Muscle of arm (tissue), 14 donors: ENCODE measurements at places on chromosomes 4 and X. TPM values are rescaled to one million over a fixed set of nuclear protein-coding genes. Genes with fewer than 3 reads are reported as not detected.
A peak's percentile ranks its signal among the peaks of the same experiment; 100 is the strongest.

GRCh38 chr4:123479944-123480343, 83.3 kb downstream of the SPRY1 start:
- no peak for DNase-seq

Gene IGFBP7
- polyA plus RNA-seq: 114 TPM

- DNase-seq: no peak
Measured at GRCh38 chrX:9738151-9738550, 27.5 kb downstream of the GPR143 start.

DNA sequence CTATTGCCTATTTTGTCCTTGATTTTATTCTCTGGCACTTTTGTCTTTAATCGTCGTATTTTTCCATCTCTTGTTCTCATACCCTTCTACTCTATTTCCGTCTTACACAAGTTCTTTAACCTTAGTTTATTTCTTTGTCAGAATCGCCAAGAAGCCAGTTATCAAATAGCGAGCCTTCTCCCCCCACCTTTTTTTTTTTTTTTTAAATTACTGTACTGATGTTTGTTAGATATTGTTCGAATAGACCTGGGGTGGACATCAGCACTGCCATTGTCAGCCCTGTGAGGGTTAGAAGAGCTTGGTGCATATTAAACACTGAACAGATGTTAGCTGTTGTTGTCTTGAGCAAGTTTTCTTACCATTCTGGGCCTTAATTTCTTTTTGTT, 1.2 kb downstream of the SPCS3 start:
- DNase-seq: no peak

Gene NPY1R
- polyA plus RNA-seq: 5.1 TPM

- DNase-seq: no peak
Measured at GRCh38 chrX:107721318-107721717, 54.3 kb downstream of the TSC22D3 start.

DNA sequence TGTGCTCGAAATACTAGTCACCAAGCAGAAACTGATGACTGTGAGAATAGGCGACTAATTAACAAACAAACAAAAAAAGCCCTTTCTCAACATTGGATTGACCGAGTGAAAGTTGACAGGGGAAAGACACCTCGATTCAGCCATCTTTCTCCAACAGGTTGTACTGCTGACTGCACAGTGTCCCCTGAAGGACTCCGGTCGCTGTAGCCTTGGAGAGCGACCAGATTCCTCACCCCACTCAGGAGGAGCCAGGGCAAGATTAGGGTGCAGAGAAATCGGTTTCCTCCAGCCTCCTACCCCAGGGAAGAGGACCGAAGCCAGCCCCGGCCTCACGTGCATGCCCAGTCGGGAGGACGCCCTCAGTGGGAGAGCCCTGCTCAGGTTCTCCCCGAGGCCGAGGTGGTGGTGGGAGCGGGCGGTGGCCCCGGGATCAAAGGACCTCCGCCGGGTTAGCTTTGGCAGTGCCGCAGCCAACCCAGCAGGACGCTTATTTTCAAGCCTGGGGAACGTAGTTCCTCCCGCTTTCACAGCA, 1.1 kb upstream of the RAP1GDS1 start:
- no peak for DNase-seq

Gene XAGE1A
- not detected for polyA plus RNA-seq

Gene MAGIX
- 1.9 TPM for polyA plus RNA-seq

DNA sequence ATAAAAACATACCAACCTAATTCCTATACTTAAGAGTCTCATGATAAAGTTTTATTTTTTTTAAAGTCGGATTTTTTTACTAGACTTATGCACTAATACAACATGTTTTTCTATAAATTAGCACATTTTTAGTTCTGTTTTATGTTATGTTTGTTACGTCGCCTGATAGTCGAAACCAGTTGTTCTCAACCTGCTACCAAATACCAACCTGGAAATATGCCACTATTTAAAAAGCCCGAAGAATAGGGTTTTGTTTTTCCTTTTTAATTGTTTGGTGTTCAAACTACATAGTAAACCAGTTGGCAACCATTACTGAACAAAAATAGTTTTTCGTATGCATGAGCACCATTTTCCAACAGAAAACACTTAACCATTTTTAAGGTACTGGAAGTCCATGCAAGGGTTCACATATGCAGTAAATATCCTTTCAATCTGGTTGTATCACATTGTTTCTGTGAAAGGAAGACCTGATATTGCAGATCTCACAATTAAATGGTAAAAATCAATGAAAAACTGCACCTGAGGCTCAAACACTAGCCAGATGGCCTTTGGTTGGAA, 1.4 kb downstream of the WDFY3 start:
- DNase-seq: no peak

DNA sequence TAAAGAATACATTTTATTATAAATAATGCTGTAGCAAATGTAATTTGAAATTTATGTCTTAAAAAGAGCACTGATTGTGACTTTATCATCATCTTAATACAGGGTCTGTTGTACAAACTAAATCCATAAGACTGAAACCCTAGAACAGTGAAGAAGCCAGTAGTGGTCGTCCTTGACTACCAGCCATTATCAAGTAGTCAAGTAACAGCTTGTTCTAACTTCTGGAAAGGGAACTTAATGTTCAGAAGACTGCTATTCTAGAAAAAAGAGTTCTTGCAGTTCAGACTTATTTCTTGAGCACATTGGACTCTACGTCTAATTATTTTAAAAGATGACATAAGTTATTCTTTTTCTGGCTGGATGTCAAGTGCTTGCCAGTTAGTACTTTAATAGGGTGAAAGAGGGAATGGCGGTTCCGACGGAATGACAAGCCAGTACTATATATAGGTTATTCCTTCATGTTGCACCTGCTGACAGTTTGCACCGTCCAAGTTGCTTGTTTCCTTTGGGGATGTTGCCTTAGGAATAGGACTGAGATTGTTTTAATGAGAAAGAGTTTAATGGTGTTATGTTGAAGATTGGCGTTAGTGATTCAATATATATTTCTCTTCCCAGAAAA, 109.9 kb downstream of the RAPGEF2 start:
- DNase-seq: no peak

DNA sequence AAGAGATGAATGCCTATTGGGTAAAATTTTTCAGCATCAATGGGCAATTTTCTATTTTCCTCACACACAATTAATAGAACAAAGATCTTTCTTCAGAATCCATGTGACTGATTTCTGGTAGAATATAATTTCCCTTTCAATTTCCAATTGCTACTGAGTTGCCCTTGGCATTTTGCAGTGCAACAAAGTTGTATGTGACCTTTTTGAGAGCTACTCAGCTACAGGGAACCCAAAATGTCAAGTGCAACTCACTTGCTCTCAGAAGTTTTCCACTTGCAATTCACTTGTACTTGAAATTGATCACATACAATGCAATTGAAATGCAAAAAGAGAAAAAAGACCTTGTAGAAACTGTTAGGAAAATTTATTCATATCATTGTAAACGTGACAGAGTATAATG, 245.5 kb downstream of the BANK1 start:
- no peak for DNase-seq

- no peak for DNase-seq
Measured at GRCh38 chr4:88870428-88870827, 172.8 kb upstream of the NAP1L5 start.

DNA sequence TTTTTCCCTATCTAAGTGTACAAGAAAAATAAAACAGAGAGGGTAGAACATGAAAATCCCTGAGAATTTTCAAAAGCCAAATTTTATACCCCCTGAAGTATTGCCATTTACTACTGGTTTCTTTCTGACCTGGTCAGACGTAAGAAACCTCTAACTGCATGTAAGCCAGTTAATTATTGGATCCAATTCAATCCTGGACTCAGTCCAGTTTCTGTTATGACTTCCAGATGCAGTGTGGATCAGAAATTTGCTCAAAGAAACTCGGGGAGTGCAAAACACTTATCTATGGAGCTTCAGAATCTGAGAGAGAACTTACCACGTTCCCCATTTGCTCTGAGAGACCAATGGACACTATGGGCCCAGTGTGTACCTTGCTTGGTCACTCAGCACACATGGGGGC, 383.5 kb downstream of the KLHL4 start:
- DNase-seq: peak; percentile 35
